HuH-7.5 (cell line): ENCODE measurements at places on chromosomes 5 and 9.
A peak's percentile ranks its signal among the peaks of the same experiment; 100 is the strongest.

- no peak for DNase-seq
Observed at GRCh38 chr5:74167206-74167929, 473.2 kb downstream of the ENC1 start.

GRCh38 chr9:119050281-119050680 lies 319.0 kb downstream of the BRINP1 start:
- no peak for DNase-seq

DNA sequence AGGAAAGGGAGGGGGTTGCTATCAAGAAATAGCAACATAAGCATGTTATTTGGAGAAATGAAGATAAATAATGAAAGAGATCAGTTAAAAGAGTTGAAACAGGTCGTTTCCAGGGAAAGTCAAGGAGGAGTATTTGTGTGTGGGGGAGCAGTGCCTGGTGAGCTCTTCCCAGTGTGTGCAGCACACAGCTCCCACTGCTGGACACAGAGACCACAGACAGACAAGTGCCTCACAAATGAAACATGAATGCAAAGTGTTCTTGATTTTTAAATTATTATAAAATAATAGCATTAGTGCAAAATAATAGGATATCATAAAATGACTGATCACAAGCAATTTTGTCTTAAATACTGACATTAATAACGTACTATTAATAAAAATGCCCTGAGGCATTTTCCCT lies 40.8 kb downstream of the LIFR start:
- no peak for DNase-seq

DNA sequence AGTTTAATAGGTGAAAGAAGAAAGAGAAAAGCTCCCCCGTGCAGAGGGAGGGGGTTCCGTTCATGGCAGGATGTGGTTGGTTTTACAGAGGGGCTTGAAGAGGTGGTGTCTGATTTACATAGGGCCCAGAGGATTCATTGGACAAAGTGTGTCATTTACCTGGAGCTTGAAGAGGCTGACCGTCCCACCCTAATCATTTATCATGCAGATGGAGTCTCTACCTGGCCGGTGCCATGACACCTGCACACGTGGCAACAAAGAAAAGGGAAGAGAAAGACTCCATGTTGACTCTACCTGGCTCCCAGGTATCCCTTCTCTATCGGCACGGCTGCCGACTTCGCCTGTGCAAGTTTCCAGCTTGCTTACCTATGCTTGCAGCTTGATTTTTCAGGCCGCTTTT lies 35.3 kb upstream of the PRRC2B start:
- no peak for DNase-seq

GRCh38 chr5:143037071-143037470 lies 266.9 kb downstream of the ARHGAP26 start:
- DNase-seq = no peak

DNA sequence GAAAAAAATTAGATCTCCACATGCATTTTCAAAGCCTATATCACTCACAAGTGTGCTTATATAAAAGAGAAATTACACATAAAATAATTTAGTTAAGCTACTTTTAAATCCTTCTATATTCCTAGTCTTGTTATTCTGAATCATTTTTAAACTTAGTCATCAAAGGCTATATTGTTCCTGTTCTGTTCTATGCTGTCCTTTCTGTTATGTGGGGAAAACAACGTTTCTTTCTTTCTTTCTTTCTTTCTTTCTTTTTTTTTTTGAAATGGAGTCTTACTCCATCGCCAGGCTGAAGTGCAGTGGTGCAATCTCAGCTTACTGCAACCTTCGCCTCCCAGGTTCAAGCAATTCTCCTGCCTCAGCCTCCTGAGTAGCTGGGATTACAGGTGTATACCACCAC lies 389.2 kb upstream of the FTMT start:
- DNase-seq = no peak

- no peak for DNase-seq
Observed at GRCh38 chr5:138476918-138477317, 11.6 kb downstream of the EGR1 start.

DNA sequence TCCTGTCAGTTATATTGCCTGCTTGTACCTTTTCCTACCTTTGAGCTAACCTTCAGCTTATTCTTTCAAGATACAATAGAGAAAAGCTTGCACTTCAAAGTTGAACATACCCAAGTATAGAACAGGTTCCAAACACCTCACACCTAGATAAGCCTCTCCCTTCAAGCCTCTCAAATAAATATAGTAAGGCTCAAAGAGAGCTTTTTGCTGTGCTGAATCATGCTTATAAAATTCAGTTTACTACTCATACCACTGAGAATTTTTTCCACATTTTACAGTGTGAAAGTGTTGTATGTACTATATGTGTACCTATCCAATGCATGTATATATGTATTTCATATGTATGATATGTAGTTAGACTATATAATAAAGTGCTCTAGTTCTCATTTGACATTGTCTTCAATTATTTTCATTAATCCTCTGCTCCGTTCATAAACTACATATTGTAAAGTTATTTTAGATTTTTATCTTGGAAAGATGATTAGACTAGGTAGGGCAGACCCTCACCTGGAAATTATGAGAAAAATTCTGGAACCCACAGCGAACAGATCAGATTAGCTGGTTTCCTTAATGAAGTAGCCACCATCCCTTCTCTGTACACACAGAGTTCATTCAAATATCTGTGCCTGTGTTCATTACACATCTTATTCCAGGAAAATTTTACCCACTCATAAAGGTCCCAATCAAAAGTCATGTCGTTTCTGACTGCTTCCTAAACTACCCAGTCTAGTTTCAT lies 149.2 kb upstream of the RGMB start:
- no peak for DNase-seq

- DNase-seq = peak; percentile 88
Observed at GRCh38 chr5:671459-672328, 21.5 kb downstream of the TPPP start.

GRCh38 chr9:21060919-21061561 lies 16.7 kb downstream of the IFNB1 start:
- DNase-seq = no peak

DNA sequence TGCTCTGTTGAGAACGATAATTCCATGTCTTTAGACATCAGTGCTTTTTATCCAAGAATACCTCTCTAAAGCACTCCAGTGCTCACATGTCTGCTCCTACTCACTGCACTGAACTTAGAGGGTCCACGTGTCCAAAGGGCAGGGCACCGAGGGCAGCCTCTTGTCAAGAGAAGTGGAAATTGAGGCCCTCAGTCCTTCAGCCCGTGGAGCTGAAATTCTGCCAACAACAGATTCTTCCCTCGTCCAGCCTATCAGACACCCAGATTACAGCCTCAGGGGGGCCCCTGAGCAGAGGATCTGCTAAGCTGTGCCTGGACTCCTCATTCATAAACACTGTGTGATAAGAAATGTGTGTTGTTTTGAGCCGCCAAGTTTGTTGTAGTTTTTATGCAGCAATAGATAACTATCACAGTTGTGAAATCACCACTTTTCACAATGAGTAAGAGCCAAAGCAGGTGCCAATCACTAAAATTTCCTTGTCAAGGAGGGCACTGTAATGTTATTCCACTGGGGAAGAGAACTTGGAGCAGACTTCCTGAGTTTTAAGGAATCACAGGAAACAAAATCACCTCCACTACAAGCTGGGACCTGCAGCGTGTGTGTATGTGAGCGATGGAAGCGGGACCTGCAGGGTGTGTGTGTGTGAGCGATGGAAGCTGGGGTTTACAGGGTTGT lies 58.8 kb upstream of the IGFBPL1 start:
- no peak for DNase-seq

- DNase-seq = no peak
Observed at GRCh38 chr5:118029807-118030206, 958.5 kb downstream of the DTWD2 start.

GRCh38 chr5:102624405-102624804 lies 125.6 kb upstream of the SLCO6A1 start:
- DNase-seq = no peak

GRCh38 chr9:97502984-97503861 lies 1.8 kb downstream of the TMOD1 start:
- peak; percentile 37 for DNase-seq

DNA sequence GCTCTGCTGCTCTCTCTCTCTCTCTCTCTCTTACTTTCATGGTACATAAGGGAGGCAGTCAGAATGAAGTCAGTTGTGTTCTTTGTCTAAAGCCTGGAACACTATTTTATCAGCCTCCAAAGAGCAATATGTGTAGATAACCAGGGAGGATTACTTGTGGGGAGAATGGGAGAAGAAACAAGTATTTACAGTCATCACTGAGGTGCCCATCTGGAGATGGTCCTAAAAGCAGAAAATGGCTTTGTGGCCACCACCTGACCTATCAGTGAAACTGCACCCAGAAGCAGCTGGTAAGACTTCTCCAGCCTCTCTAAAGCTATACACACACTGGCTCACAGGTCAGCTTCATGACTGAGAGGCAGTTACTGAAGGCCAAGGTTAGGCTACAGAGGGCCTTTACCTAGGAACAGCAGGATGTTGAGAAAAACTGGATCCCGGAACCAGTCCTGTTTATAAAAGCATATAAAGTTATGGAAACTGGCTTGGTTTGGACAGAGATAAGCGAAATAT lies 75.1 kb downstream of the MRPS27 start:
- DNase-seq = peak; percentile 3

GRCh38 chr9:127967151-127967809 lies 13.5 kb downstream of the EEIG1 start:
- DNase-seq = no peak

- no peak for DNase-seq
Observed at GRCh38 chr5:146967646-146968045, 89.1 kb upstream of the PPP2R2B start.

DNA sequence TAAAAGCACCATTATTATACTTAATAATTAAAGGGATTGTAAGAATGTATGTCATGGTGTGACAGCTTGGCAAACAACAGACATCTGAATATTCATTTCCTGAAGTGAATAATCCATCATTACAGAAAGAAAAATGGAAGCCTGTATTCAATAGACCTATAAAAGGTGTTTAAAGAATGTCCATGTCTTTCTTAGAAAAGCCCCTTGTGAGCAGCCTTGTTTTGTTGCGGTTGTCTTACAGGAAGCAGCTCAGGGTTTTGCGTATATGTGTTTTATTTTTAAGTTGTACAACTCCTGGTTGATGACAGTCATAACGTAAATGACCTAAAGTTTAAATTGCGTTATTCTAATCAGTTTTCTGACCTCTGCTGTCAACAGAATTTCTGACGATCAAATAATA lies 53.8 kb downstream of the CAST start:
- DNase-seq = no peak

- DNase-seq = no peak
Observed at GRCh38 chr5:73709536-73710129, 83.6 kb downstream of the ARHGEF28 start.

- DNase-seq = no peak
Observed at GRCh38 chr5:45796959-45797553, 100.9 kb upstream of the HCN1 start.

GRCh38 chr5:178366998-178367735 lies 134.6 kb upstream of the PHYKPL start:
- no peak for DNase-seq

GRCh38 chr5:979100-979817 lies 29.3 kb upstream of the NKD2 start:
- no peak for DNase-seq

GRCh38 chr5:39648848-39649227 lies 224.1 kb upstream of the DAB2 start:
- no peak for DNase-seq
